ENCODE measurements at places on chromosomes 13 and 19.

DNA sequence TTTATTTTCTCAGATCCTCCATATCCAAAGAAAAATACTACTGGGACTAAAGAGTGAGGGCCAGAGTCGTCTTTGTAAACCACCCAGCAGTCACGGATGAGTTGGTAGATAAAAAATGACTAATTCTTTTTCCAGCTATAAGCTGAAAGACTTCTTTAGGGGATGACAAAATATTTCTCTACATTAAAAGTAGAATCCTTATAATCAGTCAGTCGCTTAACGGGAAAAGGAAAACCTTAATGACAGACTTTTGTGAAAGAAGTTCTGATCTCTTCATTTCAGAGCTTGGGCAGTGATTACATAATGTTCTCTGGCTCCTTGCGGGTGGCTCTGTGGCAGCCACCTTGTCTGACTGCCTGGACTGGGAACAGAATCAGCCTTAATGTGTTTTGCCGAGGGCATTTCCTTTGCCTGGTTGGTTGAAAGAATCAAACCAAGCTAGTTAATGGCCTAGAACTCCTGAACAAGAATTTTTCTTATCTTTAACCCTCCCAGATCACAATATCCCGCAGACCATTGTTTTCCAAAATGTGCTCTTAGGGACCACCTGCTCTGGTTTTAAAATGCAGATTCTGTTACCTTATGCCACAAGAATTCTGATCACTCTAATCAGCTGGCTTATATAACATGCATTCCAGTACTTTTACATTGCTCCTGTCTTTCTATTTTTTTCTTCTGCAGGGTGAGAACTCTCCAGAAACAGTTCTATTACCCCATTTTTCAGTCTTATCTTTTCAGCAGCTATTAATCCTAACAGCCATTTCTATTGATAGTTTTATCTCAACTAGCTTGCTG lies 2.5 kb downstream of the ITM2B start:
- DNase-seq = peak; percentile 30

DNA sequence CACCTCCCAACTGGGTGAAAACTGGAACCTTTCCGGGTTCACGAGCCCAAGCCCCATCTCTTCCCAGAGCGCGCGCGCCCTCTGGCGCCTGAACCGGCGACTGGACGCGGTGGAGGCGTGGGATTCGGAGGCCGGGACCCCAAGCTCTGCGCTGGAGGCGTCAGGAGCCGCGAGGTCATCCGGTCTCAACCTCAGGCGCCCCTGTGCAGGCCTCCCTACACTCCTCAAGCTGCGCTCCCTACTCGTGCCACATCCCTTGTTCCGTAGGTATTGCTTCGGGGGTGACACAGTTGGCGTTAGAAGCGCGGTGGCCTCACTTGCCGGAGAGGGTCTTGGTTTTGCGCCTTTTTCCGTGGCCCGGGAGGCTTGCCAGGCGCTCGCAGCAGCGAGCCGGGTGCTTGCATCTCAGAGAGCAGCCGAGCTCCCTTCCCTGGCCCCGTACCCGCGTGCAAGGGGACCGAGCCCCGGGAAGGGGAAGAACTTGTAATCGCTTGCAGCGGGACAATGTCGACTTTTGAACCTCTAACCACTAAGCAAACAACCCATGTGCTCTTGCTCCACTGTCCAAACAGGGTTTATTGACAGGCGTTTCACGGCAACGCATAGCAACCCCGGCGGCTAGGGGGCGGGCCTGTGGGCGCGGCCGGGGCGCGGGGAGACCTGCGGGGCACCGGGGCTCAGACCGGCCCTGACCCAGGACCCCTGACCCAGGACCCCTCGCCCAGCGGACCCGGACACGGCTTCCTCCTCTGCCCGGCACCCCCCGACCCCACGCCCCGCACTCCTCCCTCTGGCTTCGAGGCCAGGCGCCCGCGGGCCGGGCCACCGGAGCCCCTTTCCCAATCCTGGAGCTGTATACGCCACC lies 8.5 kb downstream of the CDX2 start:
- peak; percentile 50 for DNase-seq

DNA sequence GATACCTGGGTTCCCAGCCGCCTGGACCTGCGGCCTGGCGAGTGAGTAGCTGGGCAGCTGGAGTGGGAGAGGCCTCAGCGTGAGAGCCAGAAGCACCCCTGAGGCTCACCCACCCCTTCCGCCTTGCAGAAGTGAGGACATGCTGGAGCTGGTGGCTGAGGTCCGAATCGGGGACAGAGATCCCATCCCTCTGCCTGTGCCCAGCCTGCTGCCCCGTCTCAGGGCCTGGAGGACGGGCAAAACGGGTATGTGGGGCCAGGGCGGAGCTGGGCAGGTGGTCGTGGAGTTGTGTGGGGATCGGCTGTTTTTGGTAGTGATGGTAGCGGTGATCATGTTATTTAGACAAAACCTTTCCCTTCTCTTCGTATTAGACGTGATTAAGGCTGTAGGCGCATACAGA lies 4.6 kb downstream of the SCAF1 start:
- no peak for DNase-seq

GRCh38 chr19:17539238-17540117 lies 16.0 kb upstream of the COLGALT1 start:
- DNase-seq = peak; percentile 98

- DNase-seq = no peak
These were observed 1.7 kb upstream of the PNKP start for GRCh38 chr19:49869009-49869483.

DNA sequence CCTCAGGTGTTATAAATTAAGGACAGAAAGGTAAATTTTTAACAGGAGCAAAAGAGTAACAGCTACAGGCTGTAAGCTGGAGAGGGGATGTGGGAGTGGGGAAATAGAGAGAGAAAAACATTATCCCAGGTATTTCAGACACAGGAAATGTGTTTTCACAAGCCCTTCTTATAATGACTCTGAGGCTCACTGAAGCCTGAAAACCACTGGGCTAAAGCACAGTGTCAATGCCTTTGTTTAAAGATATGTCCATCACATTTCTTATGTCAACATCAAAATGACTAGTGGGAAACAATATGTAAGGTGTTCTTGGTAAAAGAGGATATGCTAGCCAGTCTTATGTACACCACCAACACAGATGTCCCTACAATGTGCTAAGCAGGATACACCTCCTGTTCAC lies 365.9 kb downstream of the FGF14 start:
- no peak for DNase-seq

- DNase-seq = no peak
These were observed 2.3 kb upstream of the GPR12 start for GRCh38 chr13:26762745-26763345.

DNA sequence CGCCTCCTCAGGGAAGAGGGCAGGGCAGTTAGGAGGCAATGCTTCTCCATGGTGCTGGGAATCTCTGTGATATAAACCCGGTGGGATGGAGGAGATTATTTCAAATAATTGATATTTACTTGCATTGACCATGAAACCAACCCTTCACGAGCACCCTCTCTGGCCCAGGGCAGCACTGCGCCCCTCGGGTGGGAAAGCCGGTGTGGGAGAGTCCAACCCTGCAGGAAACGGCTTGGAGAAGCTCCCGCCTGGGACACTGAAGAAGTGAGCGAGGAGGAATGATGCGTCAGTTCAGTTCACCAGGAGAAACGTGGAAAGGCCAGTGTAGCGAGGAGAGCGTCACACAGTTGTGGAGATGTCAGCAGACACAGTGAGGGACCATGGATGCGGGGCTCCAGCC lies 99.9 kb downstream of the COL4A2 start:
- DNase-seq = no peak

DNA sequence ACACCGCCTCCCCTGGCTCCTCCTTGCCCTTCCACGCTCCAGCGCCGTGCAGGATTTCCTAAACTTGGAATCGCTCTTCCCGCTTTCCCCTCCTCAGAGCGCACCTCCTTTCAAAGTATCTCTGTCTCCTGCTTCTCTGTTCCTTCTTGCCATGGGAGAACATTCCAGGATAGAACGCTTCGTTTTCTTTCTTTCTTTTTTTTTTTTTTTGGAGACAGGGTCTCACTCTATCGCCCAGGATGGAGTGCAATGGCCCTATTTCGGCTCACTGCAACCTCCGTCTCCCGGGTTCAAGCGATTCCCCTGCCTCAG lies 574 bp upstream of the XPO4 start:
- no peak for DNase-seq

DNA sequence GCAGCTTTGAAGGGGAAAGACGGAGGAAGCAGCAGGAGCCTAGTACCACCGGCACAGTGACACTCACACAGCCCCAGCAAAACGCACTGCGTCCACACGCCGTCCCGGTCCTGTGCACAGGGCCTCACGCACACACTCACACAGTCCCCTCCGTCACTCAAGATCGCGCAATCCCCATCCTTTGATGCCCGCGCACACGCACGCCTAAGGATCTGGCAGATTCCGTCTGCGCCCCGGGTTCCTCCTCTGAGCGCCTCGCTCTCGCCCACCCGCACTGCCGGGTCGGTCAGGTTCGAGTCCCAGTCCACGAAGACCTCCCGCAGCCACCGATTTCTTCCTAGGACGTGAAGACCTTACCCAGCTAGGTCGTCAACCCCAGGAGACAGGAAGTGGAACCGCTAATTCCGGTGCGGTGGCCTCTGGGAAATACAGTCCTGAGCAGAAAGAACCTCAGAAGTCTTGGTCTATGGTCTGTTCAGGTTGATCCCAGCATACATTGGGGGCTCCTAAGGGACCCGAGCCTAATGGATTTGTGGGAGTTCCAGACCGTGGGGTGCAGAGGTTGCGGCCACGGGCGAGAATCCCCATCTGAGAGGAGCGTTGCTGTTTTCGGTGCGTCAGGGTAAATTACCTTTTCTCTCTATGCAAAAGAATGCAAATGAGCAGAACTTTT lies at the start of gene ZNF780B:
TSS of gene ZNF780B (minus strand) at position 400 of the 673 bp plus-strand sequence. CDS start 5,899 bp downstream, outside the sequence.
- DNase-seq = peak; percentile 56

- DNase-seq = peak; percentile 77
These were observed 797 bp upstream of the HSD17B14 start for GRCh38 chr19:48837051-48837524.

DNA sequence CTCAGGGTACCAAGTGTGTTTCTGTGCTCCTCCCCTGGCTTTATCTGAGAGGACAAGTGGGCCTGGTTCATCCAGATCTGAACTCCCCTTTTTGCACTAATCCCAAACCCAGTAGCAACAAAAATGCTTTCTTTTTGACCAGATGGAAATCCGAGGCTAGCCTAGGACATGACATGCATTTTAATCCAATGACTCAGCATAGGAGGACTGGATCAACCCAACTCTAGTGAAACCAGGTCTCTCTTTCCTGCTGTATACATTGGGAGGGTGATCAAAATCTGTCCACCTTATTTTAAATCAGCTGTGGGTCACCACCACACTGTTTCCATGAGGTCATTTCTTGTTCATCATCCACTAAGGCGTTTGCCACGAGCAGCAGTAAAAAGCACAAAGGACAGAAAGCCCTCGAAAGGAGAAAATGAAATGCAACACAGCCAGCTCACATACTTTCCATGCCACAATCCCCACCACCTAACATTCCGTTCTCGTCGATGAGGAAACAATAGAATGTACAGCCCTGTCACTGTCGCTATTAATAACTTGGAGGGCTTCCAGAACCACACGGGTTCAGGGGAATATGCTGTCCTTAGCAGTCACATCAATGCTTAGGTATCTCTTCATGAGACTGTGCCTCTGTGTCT lies 543.0 kb downstream of the IRS2 start:
- no peak for DNase-seq

DNA sequence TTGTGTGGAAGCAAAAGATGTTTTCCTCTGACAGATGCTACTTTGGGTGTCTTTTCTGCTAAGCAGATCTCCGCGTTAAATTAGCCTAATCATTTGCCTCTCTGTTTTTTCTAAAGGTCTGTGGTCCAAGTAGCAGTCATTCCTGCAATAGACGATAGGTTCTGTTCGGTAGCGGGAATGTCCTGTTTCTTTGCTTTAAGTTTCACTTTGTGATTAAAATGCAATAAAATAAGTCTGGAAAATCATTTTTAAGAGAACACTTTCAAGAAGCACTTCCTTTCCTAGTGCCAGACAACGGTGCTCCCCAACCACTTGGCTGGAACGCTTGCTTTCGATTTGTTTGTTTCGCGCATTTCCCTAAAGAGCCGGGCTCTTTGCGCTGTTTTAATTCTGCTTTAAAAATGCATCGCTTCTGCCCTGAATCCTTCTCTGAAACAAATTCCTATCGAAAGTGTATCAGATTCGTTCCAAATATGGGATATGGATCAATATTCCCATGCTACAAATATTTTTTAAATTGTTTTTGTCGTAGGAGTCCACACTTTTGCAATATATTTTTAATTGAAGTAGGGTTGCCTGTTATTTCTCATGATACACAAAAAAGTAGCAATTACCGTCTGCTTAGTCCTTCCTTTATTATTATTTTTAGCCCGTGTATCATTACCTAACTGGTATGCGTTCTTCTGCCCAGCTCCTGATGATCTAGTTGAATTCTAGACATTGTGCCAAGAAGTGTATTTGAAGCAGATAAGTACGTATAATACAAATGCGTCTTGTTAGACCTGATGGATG lies 14.2 kb downstream of the ZIC2 start:
- DNase-seq = peak; percentile 30

DNA sequence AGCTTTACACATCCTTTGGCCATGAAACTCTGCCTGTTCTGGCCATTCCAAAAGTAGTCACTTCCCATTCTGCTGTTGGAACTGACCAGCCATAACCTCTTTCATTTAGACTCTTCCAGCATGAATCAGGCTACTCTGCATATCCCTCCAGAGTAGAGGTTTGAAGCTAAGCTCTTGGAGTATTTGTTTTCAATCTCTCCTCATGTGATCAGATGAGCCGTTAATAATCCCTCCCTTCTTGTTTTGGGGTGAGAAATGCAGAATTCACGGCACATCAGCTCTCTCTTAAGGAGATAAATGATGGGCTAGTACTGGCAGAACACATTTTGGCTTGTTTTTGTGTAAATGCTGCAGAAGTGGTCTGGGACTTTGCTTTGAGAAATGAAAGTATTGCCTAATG lies 519.9 kb downstream of the PCDH17 start:
- DNase-seq = no peak

DNA sequence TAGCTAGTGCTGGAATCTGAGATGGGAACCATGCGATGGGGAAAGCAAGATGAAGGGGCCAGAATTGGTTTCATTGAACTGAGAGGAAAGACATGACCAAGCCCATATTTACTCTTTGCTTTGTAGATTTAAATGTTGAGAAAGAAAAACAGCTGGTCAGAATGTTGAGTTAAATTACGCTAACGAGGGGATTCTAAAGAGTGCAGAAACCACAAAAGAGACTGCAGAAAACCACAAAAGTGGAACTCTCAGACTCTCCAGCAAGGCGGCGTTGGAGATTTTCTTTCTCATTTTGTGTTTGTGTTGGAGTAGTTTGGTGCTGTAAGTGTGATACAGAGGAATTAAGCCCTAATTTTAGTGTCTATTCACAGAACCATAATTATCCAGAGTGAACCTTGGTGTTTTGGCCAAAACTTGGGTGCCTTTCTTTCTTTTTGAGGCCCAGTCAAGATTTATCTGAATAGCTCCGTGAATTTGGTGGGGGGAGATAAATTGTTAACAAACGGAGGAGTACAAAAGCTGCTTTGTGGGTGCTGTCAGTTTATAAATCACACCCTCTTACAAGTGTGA lies 26.3 kb downstream of the SAE1 start:
- DNase-seq = peak; percentile 37

Data from inflammatory macrophage treated with lipopolysaccharide for 4 hours (primary cell).